ENCODE measurements at places on chromosomes 6 and 20.

DNA sequence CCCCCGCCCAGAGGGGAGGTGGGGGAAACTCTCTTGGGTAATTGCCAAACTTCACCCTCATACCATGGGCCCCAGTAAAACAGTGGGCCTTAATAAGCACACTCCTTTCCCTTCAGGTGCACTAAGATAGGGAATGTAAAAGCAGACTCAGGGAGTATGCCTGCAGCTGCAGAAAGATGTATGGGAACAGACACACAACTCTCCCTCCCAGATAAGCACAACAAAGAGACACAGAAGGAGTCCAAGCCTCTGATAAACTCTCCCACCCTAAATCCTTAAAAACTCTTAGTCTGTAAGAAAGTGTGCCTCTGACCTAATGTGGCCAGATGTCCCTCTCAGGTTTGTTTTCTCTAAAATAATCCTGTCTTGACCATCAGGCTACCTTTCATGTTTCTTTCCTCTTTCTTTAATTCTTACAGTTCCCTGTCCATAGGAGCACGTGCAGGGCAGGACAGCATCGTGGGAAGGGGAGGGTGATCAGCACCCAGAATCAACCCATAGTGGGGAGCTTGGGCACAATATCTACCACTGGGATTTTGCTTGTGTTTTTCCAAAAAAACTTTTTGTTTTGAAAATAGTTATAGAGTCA, 11.3 kb upstream of the CTCFL start:
- no peak for DNase-seq

GRCh38 chr20:41052742-41053419, 24.3 kb downstream of the TOP1 start:
- DNase-seq = no peak

- no peak for DNase-seq
These were observed 217.3 kb downstream of the LRFN2 start for GRCh38 chr6:40369891-40370290.

- no peak for DNase-seq
These were observed 13.6 kb upstream of the TNFRSF21 start for GRCh38 chr6:47323321-47323720.

GRCh38 chr20:48024539-48024938, 239.3 kb upstream of the SULF2 start:
- no peak for DNase-seq

DNA sequence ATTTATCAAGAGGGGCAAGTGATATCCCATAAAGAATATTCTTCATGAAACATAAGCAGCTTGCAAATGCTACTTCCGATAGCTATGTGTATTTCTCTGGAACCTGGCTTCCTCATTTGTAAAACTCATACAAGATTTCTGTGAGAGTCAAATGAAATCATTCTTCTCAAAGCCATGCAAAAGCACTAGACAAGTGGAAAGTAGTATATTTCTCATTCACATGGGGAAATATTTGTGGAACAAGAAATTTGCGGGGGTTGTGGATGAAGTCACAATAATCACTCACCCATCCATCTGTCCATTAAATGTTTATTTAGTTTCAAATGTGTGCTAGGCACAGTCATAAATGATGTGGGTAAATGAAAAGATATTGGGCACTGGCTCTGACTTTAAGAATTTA, 150.5 kb downstream of the IPCEF1 start:
- DNase-seq = no peak
